ENCODE measurements at places on chromosomes 3 and 15.

DNA sequence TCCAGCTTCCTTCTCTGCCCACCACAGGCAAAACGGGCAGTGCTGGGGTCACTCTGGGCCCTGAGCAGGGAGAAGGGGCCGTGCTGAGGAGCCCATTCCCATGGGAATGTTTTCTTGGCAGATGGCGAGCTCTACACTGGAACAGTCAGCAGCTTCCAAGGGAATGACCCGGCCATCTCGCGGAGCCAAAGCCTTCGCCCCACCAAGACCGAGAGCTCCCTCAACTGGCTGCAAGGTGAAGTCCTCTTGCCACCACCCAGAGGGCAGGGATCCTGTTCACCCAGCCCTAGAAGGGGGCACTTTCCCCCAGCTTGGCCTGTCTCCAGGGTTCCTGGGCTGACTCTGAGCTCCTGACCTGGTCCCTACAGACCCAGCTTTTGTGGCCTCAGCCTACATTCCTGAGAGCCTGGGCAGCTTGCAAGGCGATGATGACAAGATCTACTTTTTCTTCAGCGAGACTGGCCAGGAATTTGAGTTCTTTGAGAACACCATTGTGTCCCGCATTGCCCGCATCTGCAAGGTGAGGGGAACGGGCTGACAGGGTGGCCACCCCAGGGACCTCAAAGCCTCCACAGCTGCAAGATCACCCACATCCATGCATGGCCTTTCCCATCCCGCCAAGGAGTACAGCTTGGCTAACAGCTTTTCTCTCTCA lies 12.4 kb downstream of the CIB1 start:
- DNase-seq, result peak; percentile 80

DNA sequence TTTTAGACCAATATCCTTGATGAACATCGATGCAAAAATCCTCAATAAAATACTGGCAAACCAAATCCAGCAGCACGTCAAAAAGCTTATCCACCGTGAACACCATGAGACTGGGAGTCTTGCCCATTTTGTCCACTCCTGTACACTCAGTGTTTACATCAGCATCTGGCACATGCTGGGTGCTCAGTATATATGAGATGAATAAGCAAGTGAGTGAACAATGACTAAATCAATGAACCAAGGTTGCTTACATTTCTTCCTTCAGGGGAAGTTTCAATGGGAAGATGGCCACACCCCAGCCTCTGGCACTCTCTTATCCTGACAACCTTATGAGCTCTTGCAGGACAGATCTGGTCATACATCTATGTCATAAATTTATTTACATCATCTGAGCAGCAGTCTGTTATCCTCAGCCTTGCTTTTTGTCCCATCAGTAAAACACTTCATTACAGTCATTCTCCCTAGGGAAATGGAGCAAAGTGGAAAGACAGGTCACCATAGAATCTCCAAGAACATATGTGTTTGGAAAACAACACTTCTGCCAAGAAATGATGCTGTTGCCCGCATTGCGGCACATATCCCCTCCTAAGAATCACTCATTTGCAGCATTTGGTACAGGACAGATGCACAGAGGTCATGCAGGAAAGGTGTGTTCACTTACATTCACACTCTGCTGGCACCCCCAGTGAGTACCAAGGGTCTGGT lies 171.8 kb upstream of the EIF1B start:
- DNase-seq, result no peak

GRCh38 chr15:56719774-56720555 lies 13.3 kb downstream of the ZNF280D start:
- no peak for DNase-seq

DNA sequence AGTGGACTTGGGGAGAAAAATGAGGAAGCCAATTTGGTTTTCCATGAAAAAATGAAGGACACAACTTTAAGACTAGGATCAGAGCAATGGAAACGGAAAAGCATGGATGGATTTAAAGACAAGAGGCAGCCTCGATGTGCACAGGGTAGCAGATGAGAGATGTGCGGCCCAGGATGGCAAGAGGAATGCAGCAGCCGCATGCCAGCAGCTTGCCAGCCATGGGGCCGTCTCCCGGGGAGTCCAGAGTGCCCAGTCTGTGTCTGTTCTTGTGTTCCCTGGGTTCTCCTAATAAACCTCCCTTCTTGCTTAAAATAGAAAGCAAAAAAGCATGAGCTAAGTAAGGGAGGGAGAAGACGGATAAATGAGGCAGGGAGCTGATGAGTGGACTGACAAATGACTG lies 68.0 kb upstream of the IQSEC1 start:
- DNase-seq, result no peak

- DNase-seq, result no peak
Measured at GRCh38 chr15:69181424-69181823, 21.0 kb downstream of the GLCE start.

DNA sequence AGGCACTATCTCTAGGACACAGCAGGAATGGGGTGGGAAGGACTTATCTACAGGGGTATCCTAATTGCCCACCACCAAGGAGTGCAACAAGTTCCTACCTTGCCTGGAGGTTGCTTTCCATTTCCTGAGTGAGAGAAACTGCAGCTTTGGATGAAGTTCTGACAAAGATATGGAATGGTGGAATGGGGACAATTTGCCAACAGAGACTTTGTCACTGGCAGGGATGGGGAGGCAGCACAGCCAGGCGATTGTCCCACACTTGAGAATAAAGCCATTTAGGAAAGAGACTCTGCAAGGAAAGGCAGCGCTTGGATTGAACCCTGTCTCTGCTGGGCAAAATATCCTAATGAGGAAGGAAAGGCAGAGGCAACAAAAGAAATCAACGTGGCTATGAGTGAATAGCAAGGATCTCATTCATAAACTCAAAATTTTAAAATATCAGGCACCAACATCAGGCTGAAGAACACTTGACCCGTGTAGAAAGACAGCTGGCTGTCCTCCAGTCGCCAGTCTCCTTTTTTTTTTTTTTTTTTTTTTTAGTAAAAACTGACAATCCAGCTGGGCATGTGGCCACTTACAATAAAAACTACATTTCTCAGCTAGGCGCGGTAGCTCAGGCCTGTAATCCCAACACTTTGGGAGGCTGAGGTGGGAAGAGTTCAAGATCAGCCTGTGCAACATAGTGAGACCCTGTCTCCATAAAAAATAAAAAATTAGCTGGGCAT lies 31.6 kb upstream of the PDE8A start:
- DNase-seq, result no peak

- peak; percentile 42 for DNase-seq
Measured at GRCh38 chr3:127959873-127960272, 44.8 kb downstream of the KBTBD12 start.

GRCh38 chr15:52101542-52102323 lies 10.8 kb downstream of the BCL2L10 start:
- DNase-seq, result peak; percentile 60

DNA sequence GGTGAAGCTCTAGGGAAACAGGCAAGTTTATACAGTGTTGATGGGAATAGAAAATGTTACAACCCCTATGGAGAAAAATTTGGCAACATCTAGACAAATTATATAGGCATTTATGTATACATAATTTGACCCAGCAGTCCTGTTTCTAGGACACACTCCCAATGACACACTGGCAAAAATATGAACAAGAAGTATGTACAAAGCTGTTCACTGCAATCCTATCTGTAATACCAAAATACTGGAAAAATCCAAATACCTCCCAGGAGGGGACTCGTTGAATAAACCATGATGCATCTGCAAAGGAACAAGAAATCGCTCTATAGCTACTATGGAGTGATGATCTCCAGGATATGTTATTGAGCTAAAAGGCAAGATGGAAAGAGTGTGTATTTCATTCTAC lies 8.5 kb downstream of the BFSP2 start:
- no peak for DNase-seq

DNA sequence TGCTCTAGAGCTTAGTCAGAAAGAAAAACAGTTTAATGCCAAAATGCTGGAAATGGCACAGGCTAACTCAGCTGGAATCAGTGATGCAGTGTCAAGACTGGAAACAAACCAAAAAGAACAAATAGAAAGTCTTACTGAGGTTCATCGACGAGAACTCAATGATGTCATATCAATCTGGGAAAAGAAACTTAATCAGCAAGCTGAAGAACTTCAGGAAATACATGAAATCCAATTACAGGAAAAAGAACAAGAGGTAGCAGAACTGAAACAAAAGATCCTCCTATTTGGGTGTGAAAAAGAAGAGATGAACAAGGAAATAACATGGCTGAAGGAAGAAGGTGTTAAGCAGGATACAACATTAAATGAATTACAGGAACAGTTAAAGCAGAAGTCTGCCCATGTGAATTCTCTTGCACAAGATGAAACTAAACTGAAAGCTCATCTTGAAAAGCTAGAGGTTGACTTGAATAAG lies 150.5 kb upstream of the LRRFIP2 start:
- peak; percentile 91 for DNase-seq

DNA sequence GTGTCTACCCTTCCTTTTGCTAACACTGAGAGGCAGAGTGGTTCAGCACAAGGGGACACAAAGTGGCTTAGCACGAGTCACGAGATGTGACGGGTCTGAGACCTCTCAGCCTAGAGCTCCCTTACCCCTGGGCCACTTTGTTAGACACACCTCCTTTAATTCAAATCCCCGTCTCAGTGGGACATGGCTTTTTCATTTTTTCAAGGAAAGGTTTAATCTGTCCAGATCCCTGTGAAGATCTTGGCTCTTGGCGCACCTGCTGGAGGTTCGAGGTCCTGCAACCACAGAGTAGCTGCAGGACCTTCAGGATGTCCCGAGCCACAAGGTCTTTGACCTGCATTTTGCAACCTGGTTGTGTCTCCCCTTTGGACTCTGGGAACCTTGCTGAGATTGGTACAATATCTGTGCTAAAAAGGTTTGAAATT lies 52.0 kb downstream of the LPP start:
- no peak for DNase-seq

- DNase-seq, result no peak
Measured at GRCh38 chr3:151614-152189, 44.9 kb upstream of the CHL1 start.

GRCh38 chr15:91887921-91888373 lies 34.4 kb downstream of the SLCO3A1 start:
- no peak for DNase-seq

GRCh38 chr15:99614749-99615288 lies 49.0 kb downstream of the MEF2A start:
- peak; percentile 72 for DNase-seq

DNA sequence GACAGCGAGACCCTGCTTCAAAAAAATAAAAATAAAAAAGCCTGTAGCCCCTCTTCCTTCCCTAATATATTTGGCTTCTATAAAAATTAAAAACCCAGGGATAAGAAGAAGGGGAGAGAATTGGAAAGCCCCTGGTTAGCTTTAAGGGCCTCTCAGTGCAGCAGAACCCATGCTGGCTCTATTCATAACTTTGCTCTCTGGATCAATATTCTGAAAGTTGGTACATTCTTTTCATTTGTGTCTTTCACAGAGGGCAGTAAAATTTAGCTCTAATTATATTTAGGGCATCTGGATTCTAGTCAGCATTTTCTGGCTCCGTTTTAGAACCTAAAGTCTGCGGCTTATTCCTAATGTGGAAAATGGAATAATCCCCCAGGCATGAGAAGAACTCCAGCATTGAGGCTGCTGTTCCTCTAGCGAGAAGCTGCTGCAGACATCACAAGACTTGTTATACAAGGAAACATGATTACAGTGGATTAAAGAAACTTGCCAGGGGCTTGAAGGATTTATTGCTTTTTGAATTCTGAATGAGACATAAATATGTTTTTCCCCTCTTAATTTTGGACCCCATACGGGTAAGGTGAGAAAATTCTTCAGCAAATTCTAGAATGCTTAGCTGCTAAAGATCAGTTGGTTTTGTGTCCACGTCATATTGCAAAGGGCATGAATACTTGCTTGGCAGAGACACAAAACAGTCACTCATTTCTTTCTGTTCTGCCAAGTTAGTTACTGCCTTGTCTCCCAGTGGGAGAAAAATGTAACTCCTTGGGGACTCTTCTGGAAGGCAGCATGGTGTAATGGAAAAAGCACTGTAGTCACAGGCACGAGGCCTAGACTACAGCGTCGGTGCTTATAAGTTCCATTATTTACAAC lies 177.7 kb downstream of the VGLL4 start:
- no peak for DNase-seq

- DNase-seq, result no peak
Measured at GRCh38 chr3:129890125-129890524, 3.4 kb downstream of the TMCC1 start.

- no peak for DNase-seq
Measured at GRCh38 chr15:48313216-48313615, 18.0 kb upstream of the DUT start.

- no peak for DNase-seq
Measured at GRCh38 chr3:30206051-30206450, 400.4 kb upstream of the TGFBR2 start.

DNA sequence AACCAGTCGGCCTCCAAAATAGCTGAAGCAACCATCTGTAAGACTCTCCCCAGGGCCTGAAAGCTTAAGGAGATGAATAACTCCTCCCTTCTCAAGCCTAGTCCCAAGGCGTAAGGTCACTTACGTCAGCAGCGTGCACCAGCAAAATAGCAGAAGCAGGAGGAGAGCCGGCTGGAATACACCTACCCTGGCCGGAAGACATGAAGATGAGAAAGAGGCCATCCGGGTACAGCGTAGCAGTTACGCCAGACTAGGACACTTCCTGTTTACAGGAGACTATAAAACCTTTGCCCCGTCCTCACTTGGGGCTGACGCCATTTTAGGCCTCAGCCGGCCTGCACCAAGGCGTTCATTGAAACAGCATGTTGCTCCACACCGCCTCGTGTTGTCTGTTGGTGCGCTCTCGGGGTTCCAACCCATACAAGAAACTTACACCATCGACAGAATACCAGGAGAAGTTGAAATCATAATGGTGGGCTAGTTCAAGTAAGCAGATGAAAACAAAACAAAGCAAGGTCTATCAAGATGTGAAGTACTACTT lies 2.5 kb downstream of the CFAP92 start:
- peak; percentile 72 for DNase-seq

- DNase-seq, result no peak
Measured at GRCh38 chr3:81295906-81296577, 465.4 kb downstream of the GBE1 start.

DNA sequence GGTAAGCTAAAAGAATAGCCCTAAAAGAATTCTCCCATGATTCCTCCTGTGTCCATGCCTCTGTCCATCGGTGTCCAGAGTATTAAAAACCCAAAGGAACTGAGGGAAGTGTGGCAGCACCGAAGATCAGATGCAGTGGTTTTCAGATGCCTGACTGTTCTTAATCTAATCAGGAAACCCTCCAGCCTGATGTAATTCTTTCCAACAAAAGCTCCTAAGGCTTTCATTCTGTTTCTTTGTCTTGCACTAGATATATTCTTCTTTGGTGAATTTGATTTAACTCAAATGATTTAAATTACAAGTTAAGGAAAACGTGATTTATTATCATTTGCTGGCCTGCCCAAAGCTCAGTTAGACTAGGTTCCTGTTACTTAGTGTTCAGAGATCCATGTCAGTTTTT lies 71.2 kb downstream of the ARHGAP31 start:
- DNase-seq, result no peak
